ENCODE measurements at places on chromosomes 5 and 9. TPM values are rescaled to one million over a fixed set of nuclear protein-coding genes. Genes with fewer than 3 reads are reported as not detected.

Gene CORO2A
- 1.7 TPM for total RNA-seq

Gene MAP1B
- 134 TPM for total RNA-seq

GRCh38 chr9:75019022-75019421, 9.1 kb downstream of the CARNMT1 start:
- no peak for DNase-seq

GRCh38 chr9:29769019-29769418, 2195.7 kb upstream of the C9orf72 start:
- DNase-seq: no peak

GRCh38 chr5:87413343-87413645, 564 bp upstream of the CCNH start:
- DNase-seq: no peak

Gene PTPDC1
- total RNA-seq: 7.0 TPM

- DNase-seq: no peak
Observed at GRCh38 chr5:170612256-170612678, 108.4 kb downstream of the KCNIP1 start.

Gene MSMP
- 66.8 TPM for total RNA-seq

GRCh38 chr5:41637424-41637823, 127.0 kb upstream of the PLCXD3 start:
- DNase-seq: no peak

DNA sequence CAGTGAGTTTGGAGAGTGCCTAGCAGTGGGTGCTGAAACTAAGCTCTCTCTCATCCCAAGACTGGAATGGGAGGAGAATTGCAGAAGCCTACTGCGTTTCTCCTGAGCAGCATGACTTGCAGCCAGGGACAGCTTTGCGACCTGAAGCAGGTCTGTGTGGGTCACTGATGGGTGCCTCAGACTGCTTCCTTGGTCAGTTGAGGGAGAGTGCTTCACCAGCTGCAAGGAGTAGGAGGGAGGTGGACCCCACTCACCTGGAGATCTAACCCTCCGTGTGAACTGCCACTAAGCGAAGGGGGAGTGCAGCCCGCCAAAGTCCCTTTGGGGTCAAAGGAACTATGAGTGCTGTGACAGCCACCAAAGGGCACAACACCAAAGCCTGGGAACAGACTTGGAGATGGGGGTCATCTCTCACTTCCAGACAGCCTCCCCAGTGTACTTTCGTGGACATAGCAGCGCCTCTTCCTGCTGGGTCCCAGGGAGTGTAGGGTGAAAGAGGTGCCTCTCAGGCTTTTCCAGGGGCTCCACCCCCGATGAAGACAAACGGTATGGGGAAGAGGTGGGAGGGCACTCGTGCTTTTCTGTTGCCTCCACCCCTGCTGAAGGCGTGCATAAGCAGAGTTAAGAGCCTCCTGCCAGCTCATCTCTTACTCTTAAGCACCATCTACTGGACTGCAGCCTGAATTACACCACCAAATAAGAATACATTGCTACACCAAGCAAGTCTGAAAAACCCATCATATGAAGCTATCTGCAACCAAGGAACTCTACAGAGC, 34.3 kb upstream of the MACIR start:
- peak; percentile 87 for DNase-seq

Gene FBP2
- not detected for total RNA-seq

GRCh38 chr5:120446068-120446492, 18.0 kb upstream of the PRR16 start:
- DNase-seq: peak; percentile 56

Gene POC5
- total RNA-seq: 14.0 TPM

GRCh38 chr5:134905246-134905996, 490 bp downstream of the PCBD2 start:
- peak; percentile 80 for DNase-seq

GRCh38 chr5:67146981-67147380, 49.6 kb downstream of the CD180 start:
- DNase-seq: no peak

GRCh38 chr9:113953531-113953930, 77.4 kb downstream of the ZNF618 start:
- peak; percentile 90 for DNase-seq

DNA sequence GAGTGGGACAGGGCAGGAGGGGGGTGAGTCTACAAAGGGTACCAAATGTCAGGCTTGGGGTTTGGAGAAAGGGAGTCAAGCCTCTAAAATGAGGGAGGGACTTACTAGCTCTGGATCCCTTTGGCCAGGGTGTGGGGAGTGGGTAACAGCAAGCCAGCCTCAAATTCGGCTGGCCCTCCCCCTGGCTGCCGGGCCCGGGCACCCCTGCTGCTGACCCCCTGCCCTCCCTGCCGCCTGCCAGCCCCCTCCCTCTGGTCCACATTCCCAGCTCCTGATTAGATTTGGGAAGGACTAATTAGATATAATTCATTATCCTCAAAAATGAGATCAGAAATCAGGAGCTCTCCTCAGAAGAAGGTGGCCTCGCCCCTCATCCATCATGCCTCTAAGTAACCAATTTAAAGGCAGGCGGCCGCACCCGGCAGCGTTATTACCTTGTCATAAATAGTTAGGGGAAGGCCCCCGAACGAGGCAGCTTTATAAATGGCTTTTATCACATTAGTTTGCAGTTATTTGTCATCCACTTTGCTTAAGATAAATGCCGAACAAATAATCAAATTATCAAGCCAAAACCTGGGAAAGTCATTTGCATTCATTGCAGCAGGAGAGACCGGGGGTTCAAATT, 44.6 kb downstream of the LMX1B start:
- DNase-seq: no peak

Gene PSAT1
- 7.5 TPM for total RNA-seq

DNA sequence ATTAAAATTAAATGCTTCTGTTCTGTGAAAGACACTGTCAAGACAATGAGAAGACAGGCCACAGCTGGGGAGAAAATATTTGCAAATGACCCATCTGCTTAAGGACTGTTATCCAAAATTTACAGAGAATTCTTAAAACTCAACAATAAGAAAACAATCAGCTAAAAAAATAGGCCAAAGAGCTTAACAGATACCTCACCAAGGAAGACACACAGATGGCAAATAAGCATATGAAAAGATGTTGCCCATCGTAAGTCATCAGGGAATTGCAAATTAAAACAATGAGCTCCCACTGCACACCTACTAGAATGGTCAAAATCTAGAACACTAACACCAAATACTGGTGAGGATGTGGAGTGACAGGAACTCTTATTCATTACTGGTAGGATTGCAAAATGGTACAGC, 10.3 kb downstream of the WNK2 start:
- no peak for DNase-seq

DNA sequence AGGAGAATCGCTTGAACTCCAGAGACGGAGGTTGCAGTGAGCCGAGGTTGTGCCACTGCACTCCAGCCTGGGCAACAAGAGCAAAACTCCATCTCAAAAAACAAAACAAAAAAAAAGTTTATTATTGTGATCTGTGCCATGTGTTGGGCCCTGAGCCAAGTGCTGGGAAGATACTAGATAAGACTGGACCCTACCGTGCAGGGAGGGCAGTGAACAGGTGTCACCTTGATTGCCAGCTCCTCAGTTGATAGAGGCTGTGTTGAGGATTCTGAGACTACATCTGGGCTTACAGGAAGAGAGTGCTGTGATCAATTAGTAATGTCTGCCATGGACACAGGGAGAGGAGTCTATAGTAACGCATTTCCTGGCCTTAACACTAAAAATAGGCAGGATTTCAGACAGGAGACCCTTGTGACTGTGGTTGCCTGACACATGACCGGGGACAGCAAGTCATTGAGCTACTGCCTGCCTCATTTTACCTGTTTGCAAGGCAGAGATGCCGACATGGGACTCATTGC, 201.5 kb downstream of the C9orf50 start:
- DNase-seq: peak; percentile 16

Gene ISOC1
- total RNA-seq: 10.9 TPM

Gene TMEM215
- total RNA-seq: not detected

GRCh38 chr9:133635533-133636531, at the start of gene DBH:
TSS of gene DBH (plus strand) at chr9:133636363. CDS start at chr9:133636372, 9 bp downstream.
- DNase-seq: no peak

DNA sequence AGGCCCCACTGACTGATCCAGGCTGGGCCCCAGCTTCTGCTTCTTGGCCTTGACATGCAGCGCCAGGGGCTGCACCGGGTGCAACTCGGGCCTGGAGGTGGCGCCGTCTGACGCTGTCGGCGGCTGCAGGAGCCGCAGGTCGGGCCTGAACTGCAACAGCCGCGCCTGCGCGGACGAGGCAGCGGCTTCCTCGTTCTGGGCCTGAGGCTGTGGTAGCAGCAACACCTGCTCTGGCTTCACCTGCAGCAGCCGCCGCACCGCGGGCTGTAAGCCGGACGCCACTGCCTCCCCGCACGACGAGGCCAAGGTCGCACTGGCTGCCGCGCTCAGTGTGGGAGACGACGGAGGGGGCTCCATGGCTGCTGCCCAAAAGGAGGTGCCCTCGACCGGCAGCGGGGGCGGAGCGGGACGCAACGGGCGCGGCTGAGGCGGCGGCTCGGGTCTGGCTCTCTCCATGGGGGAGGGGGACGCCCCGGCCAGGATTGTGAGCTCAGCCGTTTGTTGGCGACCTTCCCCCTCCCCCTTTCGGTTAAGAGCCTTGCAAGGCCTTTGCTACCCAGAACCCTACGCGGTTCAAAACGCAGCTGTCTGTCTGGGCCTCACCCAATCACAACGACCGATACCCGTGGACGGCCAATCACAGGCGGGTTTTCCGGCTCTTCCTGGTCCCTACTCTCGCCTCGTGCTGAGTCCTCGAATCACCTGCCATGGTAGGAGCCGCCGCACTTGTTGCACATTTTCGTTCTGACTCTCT, 438 bp downstream of the SOX30 start:
- peak; percentile 63 for DNase-seq

Gene MARCHF3
- total RNA-seq: 84.4 TPM

GRCh38 chr9:100074093-100074492, 24.7 kb downstream of the ERP44 start:
- DNase-seq: no peak

Gene NEURL1B
- total RNA-seq: 26.0 TPM

- DNase-seq: no peak
Observed at GRCh38 chr5:10448754-10449360, 7.2 kb downstream of the ROPN1L start.

Gene CARD9
- total RNA-seq: 0.34 TPM

DNA sequence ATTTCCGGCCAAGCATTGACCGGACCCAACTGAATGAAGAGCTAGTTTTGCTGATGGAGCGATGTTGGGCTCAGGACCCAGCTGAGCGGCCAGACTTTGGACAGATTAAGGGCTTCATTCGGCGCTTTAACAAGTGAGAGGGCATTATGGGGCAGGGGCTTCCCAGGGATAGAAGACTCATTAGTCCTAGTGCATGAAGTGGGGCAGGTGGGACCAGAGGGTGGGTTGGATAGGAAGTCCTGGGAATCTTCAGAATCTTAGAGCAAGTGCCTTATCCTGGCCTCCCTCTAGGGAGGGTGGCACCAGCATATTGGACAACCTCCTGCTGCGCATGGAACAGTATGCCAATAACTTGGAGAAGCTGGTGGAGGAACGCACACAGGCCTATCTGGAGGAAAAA, 6.0 kb downstream of the SPAG8 start:
- DNase-seq: no peak

DNA sequence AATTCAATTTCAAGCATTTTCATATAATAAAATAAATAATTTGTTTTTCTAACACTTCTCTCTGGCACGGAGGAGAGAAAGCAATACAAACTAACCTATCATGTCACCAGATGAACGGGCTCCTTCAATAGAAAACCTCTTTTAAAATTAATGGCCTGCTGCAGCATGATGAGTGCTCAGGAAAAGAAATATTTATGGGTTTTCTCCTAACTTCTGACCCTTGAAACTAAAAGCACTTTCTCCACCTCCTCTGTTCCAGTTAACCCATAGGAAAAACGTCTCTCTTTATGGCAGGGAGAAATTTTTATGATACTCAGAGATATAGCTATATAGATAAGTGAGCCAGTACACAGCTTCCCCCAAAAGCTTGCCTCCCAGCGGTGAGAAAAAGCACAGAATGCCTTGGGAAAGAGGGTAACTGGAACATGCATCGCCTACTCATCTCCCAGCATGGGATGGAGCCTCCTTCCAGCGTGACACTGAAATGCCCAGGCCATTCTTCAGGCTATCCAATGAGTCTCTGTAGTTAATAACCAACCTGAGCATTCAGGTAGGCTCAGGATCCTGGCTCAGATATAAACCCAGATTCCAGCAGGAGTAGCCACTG, 963.0 kb upstream of the DMAC1 start:
- no peak for DNase-seq

DNA sequence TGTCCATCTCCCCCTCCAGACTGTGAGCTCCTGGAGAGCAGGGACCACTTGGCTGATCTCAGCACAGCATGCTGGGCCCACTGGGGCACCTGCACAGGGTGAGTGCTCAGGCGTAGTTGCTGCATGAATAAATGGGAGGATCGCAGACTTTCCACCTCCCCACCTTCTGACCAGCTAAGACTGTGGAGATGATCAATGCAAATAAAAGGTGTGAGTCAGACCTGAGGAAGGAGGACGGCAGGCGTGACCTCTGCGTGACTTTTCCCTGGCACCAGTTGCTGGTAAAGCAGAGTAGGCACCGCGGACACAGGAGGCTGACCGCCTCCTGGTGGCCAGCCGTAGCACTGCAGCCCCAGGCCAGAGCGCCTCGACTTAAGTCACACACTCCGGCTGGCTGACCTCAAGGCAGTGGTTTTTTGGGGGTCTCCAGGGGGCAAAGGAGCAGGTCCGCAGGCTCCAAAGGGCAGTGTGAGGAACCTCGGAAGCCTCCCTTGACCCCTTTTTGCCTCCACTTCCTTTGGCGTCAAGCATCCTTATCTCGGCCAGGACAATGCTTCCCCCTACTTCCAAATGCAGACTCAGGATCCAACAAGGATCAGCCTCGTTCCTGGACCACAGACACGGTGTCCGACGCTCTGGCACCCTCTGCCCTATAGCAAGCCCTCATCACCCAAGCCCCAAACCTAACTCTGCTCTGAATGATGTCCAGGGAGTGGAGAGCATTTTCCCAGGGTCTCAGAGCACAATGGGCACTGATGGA, 12.7 kb upstream of the TDRD7 start:
- peak; percentile 89 for DNase-seq

- no peak for DNase-seq
Observed at GRCh38 chr5:180683220-180683922, 34.0 kb upstream of the FLT4 start.

DNA sequence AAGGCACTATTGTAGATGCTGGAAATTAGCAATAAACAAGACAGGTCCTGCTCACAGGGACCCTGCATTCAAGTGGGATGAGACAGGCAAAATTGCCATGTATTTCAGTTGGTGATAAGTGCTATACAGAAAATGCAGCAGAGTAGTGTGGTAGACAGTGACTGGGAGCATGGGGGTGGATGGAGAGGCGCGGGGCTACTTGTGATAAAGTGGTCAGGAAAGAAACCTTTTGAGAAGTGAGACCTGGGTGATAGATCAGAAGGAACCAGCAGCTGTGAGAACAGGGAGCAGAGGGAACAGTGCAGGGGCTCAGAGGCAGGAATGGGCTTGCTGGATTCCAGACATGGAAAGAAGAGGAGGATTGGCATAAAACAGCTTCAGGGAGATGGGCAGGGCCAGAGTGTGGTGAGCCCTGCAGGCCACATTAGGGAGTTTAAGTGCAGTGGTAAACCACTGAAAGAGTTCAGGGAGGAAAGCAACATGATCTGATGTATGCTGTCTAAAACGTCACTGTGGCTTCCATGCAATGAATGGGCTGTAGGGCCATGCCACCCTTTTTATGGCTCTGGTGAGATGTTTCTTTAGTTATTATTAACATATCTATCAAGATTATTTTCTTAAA, 7.3 kb downstream of the CRHBP start:
- DNase-seq: no peak
